ENCODE measurements at places on chromosomes 7 and 10.
A peak's percentile ranks its signal among the peaks of the same experiment; 100 is the strongest.

- no peak for DNase-seq
Measured at GRCh38 chr10:15353471-15354017, 17.5 kb downstream of the FAM171A1 start.

DNA sequence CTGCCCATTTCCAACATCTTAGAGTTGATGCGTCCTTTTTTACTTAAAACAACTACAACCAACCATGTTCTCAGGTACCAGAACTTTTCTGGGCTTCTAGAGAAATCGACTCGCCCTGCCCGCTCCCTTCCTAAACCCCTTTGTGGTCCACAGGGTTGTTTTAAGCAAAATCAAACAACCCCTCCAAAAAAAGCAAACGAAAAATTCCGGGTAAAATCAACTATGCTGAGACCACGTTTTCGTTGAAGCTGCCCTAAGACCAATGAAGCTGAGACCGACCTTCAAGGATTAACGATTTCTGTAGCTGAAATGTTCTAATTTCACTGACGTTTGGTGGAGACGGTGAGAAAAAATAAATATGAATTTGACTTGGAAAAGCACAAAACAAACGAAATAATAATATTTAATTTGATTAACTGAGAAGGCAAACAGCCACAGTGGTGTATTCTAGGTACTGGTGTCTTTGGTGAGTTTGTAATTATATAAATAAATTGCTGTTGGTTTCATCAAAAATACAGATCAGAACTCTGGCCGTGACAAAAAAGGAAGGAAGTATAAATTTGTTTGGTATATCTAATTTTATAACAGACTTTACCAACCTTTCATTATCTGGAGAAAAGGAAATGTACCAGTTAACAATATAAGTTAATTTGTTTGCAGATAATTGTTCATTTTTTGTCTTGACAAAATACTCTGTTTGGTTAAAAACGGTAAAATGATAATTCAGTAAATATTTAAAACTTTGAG is 4.7 kb upstream of the IGF2BP3 start:
- DNase-seq = no peak

DNA sequence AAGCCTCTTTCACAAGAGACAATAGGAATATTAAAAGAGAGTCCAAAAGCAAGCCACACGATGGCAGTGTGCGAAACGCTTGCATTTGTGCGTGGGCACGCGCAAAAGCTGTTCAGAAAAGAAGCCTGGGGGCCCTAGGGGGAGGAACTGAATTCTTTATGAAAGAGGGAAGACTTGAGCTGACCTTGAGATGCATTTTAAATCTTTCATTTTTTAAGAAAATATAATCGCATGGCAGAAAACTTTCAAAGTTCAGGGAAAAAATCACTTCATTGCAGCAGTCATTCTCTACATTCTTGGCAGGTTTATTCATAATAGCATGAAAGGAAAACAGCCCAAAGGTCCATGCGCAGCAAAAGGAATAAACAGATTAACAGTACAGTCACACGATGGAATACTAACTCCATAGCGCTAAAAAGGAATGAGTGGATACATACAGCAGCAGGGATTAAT is 206.5 kb upstream of the PRKCQ start:
- DNase-seq = no peak

DNA sequence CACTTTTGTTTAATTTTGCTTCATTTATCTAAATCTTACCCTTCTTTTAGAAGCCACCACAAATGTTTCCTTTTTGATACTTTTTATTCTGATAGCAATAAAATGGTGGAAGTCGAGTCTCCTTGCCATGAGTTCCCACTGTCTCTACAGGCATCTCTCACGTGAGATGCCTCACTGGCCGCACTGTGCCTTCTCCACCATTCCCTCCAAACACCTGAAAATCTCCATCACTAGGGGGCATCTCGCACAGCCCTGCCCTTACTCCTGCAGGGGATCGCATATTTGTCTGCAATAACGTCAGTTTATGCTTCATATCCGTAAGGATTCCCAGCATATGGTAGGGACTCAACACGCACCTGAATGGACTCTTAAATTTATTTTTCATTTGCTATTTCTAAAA is 56.3 kb upstream of the NCAPG2 start:
- no peak for DNase-seq

DNA sequence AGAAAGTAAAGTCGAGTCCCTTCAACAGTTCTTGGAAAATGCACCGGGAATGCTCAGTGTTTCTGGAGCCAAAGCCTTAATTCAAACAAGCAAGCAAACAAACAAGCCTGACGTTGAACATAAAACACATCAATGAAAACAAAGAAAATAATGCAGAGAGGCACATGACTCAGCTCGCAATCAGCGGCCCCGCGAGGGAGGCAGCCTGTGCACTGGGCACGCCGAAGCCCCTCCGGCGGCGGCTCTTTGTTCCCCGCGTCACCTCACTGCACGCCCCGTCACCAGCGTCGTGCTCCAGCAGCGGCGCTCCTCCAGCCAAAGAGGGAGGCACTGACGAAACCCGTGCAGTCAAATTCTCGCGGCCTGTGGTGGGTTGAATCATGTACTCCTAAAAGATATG is 151.5 kb downstream of the DNAJB6 start:
- no peak for DNase-seq

- DNase-seq = no peak
Measured at GRCh38 chr7:22653951-22654350, 73.0 kb upstream of the IL6 start.

DNA sequence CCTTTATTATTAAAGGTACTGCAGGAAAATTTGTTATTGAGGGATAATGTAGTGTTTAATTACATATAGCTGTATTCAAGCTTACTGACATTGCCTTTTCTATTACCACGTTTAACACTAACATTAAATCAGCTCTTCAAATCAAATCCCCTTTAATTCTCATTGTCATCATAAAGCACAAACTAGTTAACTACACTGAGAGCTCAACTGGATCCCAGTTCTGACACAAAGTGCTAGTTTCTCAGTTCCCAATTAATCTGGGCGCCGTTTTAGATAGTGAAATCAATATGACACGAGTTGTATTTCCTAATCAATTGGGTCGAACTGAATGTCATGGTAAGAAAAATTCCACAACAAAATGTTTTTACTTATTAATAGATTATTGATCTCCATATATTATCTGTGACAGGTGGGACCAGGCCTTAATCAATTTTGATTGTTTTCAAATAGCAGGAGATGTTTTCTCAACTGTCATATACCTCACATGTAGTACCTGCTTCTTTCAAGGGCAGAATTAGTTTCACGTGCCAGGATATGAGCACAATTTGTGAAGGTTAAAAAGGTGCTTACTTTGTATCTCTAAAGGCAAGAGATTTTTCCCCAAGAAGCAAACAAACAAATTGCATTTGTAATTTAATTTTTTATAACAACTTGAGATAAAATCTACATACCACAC is 71.0 kb downstream of the AASS start:
- DNase-seq = no peak

GRCh38 chr10:31404640-31405039 is 85.6 kb downstream of the ZEB1 start:
- DNase-seq = no peak

DNA sequence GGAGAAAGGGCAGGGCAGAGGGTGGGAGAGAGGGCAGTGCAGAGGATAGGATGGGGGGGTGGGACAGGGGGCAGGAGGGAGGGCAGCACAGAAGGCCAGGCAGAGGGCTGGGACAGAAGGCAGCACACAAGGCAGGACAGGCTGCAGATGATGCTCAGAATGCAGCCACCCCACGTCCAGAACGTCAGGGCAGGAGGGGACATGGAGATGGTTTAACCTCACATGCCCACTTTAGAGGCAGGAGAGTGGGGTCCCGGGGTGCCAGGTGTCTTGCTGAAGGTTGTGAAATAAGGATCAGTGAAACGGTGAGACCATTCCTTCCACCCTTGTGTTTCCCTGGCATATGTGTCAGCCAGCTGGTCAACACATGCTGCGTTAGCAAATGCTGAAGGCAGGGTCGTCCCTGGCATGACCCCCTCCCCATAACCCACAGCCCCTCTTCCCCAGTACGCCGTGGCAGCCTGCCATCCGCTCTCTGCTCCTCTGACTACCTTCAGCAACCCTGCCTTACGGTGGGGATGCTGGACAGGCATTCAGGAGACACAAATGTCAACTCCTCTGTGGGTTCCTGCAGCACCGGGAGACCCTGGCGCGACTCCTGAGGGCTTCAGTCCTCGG is 592.1 kb downstream of the DNAJB6 start:
- no peak for DNase-seq

- no peak for DNase-seq
Measured at GRCh38 chr7:95993380-95993779, 221.0 kb downstream of the DYNC1I1 start.

DNA sequence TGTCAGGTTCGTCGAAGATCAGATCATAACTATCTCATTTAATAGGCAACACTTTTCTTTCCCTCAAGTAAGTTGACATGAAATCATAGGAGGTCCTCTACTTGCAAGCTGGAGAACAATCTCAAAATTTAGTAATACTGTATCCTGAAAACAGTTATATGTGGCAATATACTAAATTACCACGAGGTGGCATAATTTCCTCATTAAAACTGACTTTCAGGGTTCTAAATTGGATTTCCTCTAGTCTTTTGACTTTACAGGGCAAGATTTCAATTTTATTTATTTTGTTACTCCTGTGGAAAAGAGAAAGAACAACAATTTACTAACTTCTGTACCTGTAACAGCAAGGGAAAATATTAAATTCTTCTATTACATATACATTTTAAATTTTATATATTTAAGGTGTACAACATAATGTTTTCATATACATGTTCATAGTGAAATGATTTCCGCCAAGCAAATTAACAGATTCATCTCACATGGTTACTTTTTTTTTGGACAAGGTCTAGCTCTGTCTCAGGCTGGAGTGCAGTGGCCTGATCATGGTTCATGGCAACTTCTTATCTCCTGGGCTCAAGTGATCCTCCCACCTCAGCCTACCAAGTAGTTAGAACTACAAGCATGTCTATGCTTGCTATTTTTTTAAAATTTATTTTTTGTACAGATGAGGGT is 53.4 kb upstream of the CYP2C18 start:
- no peak for DNase-seq

DNA sequence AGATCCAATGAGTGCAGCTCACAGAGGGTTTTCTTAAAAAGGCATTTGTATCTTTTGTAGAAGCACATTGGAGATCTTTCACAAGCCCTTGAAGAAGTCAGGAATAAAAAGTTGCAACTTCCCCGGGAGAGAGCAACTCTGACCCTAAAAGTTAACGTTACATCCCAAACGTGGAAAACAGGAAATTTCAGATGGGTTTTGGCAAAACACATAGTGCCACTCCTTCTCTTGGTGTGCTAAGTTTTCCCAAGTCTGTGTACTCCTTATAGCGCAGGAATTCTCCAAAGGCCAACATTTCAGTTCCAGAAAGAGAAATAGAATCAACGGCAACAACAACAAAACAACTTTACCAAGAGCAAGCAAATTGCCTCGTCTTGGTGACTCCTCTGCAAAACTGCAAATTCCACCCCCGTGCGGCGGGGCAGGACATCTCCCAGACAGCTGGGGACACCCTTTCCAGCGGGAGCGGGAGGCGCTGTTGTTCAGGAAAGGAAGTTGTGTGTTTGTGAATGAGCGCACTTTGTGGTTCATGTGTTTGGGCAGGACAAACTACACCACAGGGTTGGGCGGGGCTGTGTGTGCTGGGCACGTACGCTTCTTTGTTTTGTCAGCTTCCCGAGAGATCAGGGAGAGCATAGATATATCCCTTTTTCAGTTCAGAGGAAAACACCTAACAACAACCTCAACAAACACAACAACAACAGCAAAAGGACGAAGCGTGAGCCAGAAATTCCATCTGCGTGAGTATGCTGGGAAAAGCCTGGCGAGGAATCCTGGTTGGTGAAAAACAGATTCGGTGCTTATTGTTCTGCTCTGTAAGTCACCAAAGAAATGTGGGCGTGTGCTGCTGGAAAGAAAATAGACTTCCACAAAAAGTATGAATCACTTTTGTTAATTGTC is 294.7 kb upstream of the PITRM1 start:
- DNase-seq = no peak

DNA sequence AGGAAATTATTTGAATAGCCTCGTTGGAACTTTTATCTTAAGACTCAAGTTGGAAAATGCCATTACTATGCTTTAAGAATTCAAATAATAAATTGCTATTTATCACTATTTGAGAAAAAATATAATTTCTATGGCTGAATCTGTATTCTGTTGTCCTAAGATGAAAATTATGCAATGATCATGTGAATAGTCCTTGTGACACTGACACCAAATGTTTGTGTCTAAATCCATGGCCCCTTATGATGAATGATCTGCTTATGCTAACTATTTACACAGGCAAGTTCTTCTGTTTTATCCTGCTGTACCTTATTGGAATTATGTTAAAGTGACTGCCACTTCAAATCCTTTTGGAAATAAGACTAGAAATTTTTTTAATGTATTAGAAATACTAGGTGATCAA is 208.7 kb downstream of the DOCK4 start:
- DNase-seq = no peak

GRCh38 chr7:66557214-66558200 is 71.2 kb upstream of the KCTD7 start:
- peak; percentile 77 for DNase-seq

DNA sequence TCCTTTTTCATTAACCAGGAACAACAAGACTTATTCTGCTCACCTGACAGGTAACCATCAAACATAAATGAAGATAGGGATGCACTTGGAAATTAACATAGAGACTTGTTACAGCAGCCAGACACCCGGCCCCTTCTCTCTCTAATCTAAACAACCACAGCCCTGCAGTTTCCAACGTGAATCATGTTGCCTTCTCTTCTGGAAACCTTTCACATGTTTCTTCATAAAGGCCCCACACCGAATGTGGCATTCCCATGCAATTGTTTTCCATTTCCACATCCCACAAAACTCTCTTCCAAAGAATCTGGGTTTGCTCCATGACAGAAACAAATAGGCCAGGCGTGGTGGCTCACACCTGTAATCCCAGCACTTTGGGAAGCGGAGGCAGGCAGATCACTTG is 15.0 kb upstream of the WDR86 start:
- DNase-seq = no peak

DNA sequence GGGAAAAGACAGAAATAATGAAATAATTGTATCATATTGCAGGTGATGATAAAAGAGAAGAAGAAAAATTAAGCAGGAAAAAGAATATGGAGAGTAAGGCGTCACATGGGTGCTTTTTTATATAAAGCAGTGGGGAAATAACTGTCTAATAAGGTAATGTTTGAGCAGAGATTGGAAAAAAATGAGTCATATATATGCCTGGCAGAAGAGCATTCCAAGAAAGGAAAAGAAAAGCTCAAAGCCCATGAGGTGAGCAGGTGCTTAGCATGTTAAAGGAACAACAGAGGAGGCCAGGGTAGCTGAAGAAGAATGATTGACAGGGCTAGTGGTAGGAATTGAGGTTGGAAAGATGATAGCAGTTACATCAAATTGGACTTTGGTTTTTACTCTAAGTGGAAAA is 739.5 kb downstream of the SORCS1 start:
- DNase-seq = no peak

DNA sequence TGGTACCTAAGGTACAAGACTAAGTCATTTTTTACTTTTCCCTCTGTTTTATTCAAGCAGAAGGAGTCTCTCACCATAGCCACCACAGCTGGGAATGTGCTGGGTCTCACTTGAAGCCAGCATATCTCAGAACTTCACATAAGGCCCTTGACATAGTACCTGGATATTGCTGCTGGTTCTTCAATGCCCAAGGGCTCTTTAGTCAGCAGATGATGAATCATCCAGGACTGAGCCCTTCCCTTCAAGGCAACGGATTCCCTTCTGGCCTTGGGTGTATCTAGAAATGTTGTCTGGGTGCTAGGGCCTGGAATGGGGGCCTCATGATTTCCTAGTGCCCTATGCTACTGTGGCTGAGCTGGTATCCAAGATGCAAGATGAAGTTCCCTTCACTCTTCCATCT is 93.9 kb downstream of the ADCYAP1R1 start:
- DNase-seq = no peak

- DNase-seq = no peak
Measured at GRCh38 chr10:114033566-114033965, 10.1 kb upstream of the ADRB1 start.
